ENCODE measurements at places on chromosomes 12 and 14.

DNA sequence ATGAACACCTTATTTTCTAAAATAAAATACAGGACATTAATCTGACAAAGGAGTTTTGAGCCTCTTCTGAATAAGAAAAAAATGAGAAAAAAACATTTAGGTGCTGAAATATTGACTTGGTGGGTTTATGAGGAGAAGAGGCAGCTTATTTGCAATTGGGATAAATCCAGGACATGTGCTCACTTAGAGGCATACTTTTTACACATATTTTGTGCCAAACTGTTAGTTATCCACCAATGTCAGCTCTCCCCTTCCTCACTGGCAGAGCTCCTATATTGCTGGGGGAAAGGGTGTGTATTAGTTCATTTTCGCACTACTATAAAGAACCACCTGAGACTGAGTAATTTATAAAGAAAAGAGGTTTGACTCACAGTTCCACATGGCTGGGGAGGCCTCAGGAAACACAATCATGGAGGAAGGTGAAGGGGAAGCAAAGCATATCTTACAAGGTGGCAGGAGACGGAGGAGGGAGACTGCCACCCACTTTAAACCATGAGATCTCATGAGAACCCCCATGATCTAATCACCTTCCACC, 135.4 kb upstream of the EGLN3 start:
- DNase-seq = no peak

- no peak for DNase-seq
These were observed 497.2 kb downstream of the FLRT2 start for GRCh38 chr14:86027144-86027543.

DNA sequence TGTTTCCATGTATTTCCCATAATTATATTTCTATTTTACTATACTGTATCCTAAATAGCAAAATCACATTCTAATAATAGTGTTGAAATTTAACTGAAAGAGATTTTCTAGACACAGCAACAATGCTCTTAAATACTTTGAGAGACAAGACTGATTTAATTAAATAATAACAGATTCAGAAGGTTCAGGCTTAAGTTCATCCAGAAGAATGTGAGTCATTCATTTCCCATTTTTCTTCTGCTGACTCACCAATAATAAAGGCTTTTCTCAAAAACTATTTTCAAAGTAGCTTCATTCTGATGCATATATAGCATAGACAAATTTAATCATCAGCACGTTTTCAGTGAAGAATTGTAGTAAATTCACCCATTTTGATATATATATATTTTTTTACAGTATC, 481.4 kb downstream of the MDGA2 start:
- no peak for DNase-seq

DNA sequence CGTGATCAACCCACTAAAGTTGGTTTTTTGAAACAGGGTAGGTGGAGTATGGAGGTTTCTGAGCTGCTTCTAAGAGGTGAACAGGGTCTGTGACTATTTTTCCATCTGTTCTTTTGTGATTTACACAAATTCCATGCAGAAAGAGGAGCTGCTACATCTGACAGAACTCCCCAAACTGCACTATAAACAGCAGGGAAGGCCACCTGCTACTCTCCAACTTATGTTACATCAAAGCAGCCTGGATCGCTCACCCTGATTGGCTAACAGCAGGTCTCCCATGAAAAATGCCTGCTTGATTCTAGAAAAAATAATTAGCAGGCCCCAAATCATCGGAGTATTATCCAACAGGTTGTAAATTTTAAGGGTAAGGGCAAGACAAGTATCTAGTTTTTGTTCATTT, 282.9 kb upstream of the FLRT2 start:
- no peak for DNase-seq

- no peak for DNase-seq
These were observed 2.8 kb upstream of the AAAS start for GRCh38 chr12:53324113-53324778.

DNA sequence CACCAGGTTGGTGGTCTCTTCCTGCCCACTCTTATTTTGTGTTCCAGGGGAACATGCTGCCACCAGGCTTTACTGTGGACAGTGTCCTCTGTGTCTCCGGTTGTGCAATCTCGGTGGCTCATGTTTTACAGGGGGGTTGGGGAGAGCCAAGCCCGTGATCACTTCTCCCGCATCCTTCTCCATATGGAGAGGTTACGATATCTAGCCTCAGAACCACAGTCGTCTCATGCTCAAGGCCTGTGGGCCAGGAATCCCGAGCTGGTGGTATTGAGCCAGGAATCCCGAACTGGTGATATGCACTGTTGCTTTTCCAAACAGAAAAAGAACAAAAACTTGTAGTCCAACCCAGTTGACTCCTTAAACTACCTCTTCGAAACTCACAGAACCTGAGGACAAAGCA, 37.0 kb upstream of the INF2 start:
- no peak for DNase-seq

- DNase-seq = peak; percentile 89
These were observed at the start of gene DEGS2 for GRCh38 chr14:100159094-100159864. DEGS2 (minus strand) TSS chr14:100159645; CDS start chr14:100159587, 58 bp downstream.

DNA sequence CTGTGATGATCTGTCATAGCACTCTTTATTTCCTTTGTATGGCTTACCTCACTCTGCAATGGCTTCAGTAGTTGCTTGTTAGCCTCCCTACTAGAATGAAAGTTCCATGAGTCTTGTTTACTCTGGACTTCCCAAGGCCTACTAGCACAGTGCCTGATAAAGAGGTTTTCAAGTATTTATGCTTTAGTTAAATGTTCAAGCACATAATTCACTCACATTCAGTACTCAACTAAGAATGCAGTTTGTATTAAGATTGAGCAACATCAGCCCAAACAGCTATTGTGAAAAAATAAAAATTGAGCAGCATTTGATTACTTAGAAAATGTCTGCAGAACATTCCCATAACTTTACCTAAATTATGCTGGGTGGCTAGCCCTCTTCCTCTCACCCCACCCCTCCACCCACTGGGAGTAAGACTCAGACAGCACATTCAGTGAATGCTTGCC, 158.9 kb upstream of the AMIGO2 start:
- DNase-seq = no peak

DNA sequence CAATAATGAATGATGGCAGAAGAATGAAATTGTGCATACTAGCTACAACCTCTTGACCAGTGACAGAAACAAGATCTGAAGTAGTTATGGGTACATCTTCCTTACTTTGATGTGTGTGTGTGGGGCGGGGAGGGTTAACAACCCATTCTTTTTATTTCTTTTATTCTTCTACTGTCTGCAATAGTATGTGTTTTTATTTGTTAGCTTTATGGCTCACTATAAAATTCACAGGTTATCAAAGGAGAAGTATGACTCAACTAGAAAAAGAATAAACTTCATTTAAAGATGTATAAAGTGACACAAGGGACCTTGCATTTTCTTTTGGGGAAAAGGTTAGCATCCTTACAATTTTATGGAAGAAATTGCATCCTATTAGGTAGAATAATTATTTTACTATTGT, 430.5 kb downstream of the DAD1 start:
- no peak for DNase-seq

DNA sequence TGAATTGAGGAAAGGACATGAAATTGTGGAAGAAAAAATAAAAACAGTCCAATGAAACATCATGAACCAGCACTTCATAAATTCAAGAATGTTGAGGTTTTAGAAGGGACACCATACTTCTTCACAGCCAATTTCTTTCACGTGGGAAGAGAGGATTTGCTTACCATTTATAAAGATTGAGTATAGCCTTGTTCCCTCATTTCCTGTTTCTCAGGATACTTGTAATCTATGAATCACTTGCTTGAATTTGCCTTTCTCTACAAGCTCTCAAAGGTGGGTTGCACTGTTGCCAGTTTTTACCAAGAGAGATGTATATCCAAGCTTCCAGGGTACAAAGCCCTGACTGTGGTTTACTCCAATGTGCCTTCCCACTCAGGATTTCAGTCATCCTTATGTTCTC, 116.1 kb downstream of the DUSP6 start:
- DNase-seq = no peak

Measured in NCI-H2107 (cell line).